ENCODE measurements at places on chromosomes 2 and 18.
A peak's percentile ranks its signal among the peaks of the same experiment; 100 is the strongest.

DNA sequence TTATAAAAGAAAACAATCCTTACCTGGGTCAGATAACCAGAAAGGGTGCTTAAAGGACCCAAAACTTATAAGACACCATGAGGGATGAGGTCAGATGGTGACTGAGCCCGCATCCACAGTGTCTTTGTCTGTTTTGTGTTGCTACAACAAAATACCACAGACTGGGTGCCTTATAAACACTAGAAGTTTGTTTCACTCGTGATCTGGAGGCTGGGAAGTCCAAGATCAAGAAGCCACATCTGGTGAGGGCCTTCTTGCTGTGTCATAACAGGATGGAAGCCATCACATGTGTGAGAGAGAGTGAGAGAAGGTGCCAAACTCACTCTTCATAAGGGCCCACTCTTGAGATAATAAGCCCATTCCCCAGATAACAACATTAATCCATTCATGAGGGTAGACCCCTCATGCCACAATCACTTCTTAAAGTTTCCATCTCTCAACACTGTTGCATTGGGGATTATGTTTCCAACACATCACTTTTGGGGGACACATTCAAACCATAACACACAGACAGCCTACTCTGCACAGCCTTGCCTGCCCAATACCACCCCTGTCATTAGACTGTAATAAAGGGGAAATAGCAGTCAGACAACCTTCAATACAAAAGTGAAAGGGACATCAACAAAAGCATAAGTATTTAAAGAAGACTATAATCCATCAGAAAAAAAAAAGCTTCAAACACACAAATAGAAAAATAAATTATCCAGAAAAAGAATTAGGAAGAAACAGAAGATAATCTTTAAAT, 249.8 kb downstream of the ANAPC1 start:
- no peak for DNase-seq

DNA sequence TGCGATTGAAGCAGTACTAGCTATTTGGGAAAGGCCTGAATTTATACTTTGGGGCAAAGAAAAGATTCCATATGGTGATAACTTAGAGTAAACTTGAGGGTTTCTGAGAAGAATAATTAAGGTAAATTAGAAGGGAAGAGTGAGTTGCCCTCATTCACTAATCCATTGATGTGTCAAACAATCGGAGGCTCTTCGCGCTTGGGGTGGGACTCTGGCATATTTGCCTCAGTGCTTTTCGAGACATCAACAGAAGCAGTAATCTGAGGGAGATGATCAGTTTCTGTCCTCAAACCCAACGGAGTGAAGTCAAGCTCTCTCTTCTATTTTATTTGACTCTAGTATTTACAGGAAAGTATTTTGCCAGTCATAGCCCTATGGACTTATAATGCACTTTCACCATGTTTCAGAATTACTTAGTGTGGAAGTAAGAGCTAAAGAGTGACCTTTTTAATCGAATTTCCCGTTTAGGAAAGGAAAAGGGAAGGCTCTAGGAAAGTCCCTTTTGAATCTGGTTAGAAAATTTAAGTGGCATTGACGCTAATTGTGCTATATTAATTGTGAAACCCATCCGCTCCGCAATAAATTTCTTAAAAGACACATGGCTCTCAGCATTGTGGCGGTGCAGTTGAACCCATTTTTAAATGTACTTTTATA, 1.3 kb downstream of the RAB10 start:
- DNase-seq, result peak; percentile 36

- DNase-seq, result no peak
These were observed 73.8 kb downstream of the CLIP4 start for GRCh38 chr2:29189052-29189451.

- no peak for DNase-seq
These were observed 12.1 kb upstream of the FAHD2A start for GRCh38 chr2:95390272-95390880.

DNA sequence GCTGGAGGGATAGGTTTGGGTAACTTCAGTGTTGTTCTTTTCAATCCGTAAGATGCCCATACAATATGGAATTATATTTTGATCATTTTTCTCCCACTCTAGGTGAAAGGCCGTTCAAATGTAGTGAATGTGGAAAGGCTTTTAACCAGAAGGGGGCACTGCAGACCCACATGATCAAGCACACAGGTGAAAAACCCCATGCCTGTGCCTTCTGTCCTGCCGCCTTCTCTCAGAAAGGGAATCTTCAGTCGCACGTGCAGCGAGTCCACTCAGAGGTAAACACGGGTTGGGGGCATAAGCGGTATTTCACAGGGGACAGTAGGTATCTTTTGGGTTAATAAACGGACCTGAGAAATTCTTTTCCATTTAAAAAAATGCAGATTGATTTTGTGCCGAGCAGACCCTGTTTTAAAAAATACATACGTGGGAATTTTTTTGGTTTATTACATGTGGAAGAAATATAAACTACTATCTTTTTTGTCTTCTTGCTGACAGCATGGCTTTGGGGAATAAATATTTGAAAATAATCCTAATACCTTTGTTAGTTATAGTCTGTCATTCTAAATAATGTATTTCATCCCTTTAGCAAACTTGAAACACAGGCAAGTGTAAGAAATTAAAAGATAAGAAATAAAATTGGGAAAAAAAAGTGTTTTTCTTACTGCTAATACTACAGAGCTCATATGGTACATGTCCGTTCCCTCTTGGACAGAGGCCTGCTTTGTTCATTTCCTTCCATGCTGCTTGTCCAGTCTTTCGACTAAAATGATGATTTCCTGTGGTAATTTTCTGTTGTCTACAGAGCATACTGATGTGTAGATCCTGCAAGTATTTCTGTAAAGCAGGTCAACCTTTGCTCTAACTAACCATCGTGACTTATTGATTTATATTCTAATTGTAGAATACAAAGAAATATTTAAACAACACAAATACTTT, 53.3 kb downstream of the ZNF236 start:
- peak; percentile 74 for DNase-seq

- DNase-seq, result no peak
These were observed 158.1 kb downstream of the DOCK10 start for GRCh38 chr2:224884188-224884587.

DNA sequence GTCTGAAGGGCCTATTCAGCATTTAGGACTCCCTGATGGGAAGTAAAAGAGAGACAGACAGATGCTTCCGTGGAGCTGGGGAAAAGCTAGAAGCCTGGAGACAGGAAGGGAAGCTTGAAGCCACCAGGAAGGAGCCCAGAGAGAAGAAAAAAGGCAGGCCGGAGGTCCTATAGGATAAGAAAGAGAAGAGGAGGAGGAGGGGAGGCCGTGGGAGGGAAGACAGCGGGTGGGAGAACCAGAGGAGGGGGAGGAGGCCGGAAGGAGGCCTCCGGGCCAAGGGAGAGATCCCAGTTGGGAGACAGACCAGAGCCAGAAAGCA, 107.1 kb upstream of the PKDCC start:
- DNase-seq, result no peak
